ENCODE measurements at places on chromosomes 5 and 9. TPM values are rescaled to one million over a fixed set of nuclear protein-coding genes. Genes with fewer than 3 reads are reported as not detected.

Gene STPG3
- total RNA-seq = 0.36 TPM

Gene SMIM33
- not detected for total RNA-seq

Gene KIF24
- 1.8 TPM for total RNA-seq

Gene GABRP
- under 0.01 TPM for total RNA-seq

Gene CFAP90
- total RNA-seq = 1.1 TPM

Gene QRFP
- not detected for total RNA-seq

Gene JAKMIP2
- total RNA-seq = 1.1 TPM

Gene CDC20B
- total RNA-seq = not detected

Gene CCDC183
- not detected for total RNA-seq

Gene PRR7
- 10.0 TPM for total RNA-seq

Gene ZDHHC11B
- not detected for total RNA-seq

Gene CREBRF
- 38.3 TPM for total RNA-seq

Gene ANKRD31
- 0.29 TPM for total RNA-seq

Measured in osteoblast (primary cell).